ENCODE measurements at places on chromosomes 1 and 21. TPM values are rescaled to one million over a fixed set of nuclear protein-coding genes. Genes with fewer than 3 reads are reported as not detected.
A peak's percentile ranks its signal among the peaks of the same experiment; 100 is the strongest.

- no peak for DNase-seq
Observed at GRCh38 chr1:12525311-12526181, 92.5 kb downstream of the DHRS3 start.

GRCh38 chr1:235108876-235109275 lies 19.8 kb downstream of the TOMM20 start:
- DNase-seq: no peak

DNA sequence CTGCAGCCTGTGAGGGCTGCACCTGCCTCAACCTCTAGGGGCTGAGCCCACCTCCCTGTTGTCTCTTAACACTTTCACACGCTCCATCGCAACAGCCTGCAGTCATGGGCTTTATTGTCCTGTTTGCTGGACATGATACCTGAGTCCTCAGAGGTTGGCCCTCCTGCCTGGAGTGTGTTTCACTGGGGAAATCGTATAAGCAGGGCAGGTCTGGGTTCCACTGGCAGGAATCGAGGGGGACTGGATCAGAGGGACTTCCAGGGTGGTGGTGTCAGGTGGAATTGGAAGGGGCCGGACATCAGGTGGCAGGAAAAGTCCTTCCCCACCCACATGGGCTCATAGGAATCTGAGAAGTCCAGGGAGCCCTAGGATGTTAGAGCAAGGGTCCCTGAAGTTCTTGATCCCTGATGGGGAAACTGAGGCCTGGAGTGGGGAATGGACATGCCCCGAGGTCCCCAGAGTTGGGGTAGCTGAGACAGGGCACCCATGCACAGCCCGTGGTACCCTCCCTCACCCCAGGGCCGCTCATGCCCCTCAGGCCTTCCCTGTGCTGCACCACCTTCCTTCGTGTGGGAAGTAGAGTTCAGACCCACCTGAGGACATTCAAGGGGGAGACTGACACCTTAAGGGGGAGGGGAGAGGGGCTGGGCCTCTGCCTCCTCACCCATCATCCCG lies 66.6 kb downstream of the PIK3CD start:
- no peak for DNase-seq

GRCh38 chr1:41726899-41727748 lies 191.6 kb downstream of the HIVEP3 start:
- no peak for DNase-seq

Gene MMEL1
- polyA plus RNA-seq: not detected

Gene LCE2B
- not detected for polyA plus RNA-seq

- no peak for DNase-seq
Observed at GRCh38 chr1:53620061-53620855, 118.7 kb downstream of the GLIS1 start.

Gene OR6N1
- not detected for polyA plus RNA-seq

Gene C1orf94
- not detected for polyA plus RNA-seq

DNA sequence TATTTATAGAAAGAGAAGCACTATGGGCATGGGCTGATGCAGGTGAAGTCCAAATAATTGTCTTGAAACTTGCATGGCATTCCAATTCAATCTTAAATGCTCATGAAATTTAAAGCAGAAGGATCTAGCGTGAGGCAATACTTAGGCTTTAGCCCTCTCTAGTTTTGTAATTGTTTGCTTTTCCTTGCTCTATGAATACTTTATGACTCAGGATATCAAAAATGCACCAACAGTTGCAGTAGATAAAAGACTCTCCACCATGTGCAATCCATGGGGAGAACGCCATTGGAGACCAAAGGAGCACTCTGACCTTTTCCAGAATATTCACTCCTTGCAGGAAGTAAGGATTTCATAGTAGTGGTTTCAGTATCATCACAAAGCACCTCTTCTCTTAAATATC lies 436.4 kb downstream of the LRRIQ3 start:
- peak; percentile 9 for DNase-seq

Gene GMEB1
- 5.3 TPM for polyA plus RNA-seq

Gene TDRD5
- 0.29 TPM for polyA plus RNA-seq

Gene PPFIA4
- 0.44 TPM for polyA plus RNA-seq

Gene C1orf232
- polyA plus RNA-seq: not detected

DNA sequence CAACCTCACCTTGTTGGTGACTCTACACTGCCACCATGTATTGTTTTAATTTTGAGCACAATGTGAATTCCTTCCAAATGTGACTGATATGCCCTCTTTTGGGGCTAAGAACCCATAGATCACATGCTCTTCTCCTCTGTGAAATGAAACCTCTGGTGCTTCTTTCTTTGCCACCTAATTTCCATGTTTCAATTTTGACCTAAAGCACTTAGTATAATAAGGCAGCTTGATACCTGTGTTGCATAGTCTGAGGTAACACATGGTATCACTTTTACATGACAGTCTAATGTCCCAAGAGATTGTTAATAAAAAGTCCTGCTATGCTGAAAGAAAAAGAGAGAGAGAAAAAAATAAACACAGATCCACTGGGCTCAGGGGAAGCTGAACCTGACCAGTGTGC lies 24.2 kb downstream of the CLEC20A start:
- no peak for DNase-seq

DNA sequence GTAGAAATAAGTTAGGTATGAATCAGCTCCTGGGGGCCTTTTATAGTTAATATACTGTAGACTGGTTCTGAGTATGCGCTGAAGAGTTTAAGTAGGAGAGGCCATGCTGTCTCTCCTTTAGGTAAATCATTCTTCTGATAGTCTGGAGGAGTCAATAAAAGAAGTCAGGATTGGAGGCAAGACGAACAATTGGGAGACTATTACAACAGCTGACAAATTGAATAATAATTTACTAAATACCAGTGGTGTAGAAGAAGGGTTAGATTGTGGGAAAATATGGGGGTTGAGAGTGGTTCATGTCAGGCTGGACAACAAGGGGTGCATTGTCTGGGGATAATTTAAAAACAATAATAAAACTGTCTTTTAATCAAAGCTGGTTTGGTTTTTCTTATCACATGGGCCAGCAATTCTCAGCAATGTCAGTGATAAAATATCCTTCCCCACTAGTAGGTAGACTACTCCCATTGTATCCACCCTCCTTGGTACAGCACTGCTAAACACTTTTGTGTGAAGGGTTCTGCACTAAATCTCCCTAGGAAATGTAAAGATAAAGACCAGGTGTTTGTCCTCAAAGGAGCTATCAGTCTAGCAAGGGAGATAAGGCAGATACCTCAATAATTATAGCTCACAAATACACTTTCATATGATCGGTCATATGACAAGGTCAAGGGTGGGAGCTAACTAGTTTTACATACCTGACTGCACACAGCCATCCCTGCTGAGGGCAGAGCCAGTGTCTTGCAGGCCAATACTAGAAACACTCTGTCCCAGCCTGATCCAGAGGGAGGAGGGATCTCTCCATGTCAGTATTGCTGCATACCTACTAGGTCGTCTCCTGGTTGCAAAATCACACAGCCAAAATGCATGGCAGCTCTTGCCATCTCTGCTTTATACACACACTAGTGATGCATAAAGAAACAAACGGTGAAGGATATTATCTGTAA lies 299.7 kb downstream of the VAV3 start:
- DNase-seq: no peak

- DNase-seq: no peak
Observed at GRCh38 chr1:205287076-205287475, 34.5 kb downstream of the NUAK2 start.

Gene FCGR3A
- polyA plus RNA-seq: not detected

Gene MIS18A
- 17.5 TPM for polyA plus RNA-seq

Gene LRRC3
- 1.1 TPM for polyA plus RNA-seq

DNA sequence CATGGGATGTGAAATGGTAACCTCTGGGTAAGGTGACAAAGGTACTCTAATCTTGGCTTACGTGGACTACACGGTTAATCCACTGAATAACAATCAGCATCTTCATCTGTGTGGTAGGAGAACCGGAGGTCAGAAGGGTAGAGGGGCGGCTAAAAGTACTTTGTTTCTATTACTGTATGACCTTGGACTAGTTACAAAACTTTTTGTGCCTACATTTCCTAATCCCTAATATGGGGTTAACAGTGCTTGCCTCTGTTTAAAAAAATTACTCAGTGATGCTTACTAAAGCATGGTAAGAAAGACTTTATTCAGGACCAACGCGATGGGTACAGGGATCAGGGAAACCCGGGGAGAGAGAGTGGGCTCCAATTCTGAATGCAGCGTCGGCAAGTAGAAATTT lies 1.7 kb upstream of the MRPS6 start:
- no peak for DNase-seq

- DNase-seq: no peak
Observed at GRCh38 chr1:24161270-24161669, 18.3 kb upstream of the IL22RA1 start.

DNA sequence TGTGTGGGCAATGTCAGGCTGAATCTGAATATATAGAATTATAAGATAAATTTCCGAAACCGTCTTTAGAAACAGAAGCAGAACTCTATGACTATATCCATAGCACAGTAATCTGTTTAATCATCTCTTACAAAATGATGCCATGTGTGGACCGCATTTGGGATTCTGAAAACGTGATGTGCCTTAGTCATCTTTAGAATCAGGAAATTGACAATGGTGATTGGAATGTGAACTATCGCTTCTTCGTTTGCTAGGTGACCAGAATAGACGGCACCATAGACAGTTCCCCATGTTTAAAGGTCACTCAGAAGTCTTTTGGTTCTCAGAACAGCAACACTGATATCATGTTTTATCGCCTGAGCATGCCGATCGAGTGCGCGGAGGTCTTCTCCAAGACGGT lies 300.3 kb downstream of the ZP4 start:
- DNase-seq: no peak

Gene ASTN1
- not detected for polyA plus RNA-seq
